NCI-H345 (cell line): ENCODE measurements at places on chromosomes 7 and 10.

DNA sequence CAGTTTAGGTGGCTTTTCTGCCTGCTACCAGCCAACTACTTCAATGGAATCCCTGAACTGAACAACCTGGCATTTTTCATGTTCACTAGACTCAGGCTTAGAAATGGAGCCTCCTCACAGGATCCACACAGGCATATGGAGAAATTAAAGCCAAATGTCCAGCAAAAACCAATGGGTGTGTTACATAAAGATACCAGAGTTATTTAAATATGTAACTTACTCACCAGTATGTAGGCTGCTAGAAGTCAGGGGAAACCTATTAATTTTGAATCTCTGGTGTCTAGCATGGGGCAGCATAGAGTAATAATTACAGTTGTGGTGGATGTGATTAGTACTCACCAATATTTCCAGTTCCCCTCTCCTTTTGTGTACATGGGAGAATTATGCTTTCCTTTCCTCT is 383.6 kb downstream of the LRMDA start:
- DNase-seq: no peak

DNA sequence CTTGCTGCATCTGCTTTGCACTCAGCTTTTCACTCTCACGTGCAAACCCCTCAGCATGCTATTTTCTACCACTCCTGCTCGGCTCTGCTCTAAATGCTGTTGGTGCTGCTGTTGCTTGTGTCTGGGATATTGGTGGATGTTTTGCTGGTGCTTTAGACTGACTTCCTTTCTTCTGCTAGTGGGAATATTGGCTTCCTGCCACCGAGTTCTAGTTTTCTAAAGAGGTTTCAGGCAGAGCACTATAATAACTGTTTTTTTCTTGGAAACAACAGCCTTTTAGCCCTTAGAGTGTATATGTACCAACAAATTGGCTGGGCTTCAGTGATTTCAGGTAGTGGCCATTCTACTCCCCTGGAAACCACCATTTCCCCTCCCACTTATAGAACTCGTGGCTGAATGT is 27.8 kb downstream of the TMEM236 start:
- DNase-seq: no peak

GRCh38 chr10:30448092-30448491 is 14.1 kb downstream of the MAP3K8 start:
- no peak for DNase-seq

DNA sequence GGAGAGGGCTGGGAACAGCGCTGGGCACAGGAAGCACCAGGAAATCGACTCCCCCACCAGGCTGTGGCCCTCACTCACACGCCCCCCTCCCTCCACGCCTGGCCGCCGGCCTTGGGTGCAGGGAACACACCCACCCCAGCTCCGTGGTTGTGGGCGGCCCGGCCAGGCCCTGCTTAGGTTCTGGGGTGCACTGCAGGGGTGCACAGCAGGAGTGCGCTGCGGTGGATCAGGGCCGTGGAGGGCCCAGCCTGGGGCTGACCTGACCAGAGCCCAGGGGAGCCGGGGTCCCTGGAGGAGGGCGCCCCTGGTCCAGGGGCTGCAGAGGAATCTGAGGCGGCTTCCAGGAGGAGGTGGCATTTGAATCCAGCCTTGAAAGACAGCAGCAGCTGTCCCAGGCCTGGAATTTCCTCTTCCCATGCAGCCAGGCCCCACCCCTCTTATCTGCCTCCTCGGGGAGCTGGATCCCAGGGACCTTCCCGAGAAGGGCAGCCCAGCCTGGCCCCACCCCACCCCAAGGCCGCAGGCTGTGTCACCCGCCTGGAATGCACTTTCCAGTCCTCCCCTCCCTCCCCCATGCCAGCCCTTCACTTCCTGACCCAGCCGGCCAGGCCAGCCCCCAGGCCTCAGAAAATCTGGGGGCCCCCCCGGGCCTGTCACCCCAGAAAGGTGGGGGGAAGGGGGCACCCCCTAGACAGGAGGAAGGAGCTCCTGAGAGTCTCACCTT is 18.4 kb upstream of the PDGFA start:
- DNase-seq: no peak

DNA sequence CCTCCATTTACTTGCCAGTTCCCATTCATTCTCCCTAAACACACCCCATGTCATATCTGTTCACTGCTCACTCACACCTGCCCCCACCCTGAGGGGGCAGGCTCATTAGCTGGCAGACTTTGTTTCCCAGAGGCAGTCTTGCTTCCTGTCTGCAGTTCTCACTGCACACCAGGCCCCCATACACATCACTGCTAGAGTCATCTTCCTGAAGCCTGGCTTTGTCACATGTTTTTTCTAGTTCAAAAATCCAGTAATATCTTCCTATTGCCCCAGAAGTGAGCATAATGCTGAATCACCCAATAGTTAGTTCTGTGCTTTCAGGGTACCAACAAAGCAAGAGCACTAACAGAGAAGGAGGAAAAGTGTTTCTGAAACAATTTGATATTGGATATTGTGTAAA is 1.9 kb downstream of the LRRC72 start:
- no peak for DNase-seq
